ENCODE measurements at places on chromosomes 16 and 17.

DNA sequence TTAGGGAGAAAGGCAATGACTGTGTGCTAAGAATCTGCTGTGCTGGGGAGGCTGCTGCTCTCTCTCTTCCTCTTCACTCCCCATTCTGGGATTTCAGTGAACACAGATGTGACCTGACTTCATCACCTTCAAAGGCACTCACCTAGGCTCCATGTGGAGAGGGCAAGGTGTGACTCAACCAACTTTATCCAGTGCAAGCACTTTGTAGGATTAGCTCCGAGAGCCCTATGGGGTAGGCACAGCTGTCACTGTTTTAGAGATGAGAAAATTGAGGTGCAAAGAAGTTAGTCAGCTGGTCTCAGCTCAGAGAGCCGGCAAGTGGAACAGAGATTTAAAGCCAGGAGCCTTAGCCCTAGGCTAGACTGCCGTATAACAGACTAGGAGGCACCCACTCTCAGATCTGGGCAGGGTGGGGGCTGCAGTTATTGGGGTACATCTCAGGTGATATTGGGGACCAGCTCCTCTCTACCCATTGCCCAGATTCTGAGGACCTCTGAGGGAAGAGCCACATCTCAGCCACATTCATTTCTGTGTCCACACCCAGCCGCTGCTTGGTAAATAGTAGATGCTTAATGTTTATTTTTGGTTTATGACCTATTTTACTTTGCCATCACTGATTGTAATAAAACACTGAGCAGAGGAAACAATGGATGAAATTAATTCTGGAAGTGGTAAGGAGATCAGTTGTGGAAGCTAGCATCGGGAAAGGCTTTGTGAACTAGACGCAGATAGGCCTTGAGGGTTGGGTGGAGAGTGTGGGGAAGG is 138.8 kb downstream of the CCDC182 start:
- no peak for DNase-seq

DNA sequence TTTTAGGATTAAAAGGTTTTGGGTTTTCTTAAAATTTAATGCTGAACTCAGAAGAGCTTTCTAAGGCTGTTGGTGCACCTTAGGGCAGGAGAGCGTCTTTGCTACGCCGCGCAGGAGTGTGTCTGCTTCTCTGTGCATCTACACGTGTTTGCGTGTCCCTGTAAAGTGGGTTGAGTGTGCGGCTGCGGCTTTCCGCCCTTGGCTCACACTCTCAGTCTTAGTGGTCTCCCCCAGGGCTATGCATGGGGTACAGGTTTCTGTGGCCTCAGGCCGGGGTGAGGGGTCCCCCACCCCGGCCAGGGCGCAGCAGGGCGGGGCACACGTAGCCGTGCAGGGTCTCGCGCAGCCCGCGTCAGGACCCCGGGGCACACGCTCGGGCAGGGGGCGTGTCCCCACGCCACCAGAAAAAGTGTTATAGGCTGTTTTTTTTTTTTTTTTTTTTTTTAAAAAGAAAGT is 727 bp upstream of the TENT4B start:
- no peak for DNase-seq

- no peak for DNase-seq
Observed at GRCh38 chr17:44008205-44008909, 3.9 kb downstream of the NAGS start.

GRCh38 chr16:80407265-80407987 is 133.4 kb upstream of the DYNLRB2 start:
- DNase-seq, result no peak

DNA sequence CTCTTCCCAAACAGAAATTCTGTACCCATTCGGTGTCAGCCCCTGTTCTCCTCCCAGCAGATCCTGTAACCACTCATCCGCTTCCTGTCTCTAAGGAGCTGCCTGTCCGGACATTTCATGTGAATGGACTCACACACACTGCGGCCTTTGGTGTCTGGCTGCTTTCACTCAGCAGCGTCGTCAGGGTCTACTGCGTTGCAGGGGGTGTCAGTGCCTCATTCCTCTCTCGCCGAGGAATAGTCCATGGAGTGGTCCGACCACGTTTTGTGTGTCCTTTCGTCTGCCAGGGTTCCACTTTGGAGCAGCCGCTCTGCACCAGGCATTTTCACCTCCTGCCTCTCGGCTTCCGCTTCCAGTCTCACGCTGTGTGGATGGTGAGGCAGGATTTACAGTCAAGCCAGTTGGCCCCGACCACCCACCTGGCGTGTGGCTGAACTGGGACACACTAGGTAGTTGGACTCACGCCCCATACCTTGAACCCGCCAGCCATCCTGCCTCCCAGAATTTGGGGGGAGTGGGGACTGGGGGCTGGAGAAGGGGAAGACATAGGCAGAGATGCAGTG is 188.2 kb upstream of the CIBAR2 start:
- no peak for DNase-seq

DNA sequence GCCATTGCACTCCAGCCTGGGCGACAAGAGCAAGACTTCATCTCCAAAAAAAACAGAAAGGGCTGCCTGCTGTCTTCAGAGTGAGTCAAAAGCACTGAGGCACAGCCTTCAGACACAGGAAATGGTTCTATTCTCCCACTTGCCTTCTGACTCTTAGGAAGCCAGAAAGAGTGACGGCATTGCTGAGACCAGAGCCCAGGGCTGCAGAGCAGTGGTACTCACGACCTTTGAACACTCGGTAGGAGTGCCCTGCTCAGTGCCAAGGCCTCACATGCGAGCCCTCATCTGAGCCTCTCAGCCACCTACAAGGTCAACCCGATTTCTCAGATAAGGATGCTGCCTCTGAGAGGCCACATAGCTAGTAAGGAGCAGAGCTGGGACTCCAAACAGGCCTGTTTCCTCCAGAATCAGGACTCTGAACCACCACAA is 3.5 kb upstream of the ITGAE start:
- no peak for DNase-seq

- no peak for DNase-seq
Observed at GRCh38 chr17:9256361-9256750, 235.0 kb downstream of the NTN1 start.

DNA sequence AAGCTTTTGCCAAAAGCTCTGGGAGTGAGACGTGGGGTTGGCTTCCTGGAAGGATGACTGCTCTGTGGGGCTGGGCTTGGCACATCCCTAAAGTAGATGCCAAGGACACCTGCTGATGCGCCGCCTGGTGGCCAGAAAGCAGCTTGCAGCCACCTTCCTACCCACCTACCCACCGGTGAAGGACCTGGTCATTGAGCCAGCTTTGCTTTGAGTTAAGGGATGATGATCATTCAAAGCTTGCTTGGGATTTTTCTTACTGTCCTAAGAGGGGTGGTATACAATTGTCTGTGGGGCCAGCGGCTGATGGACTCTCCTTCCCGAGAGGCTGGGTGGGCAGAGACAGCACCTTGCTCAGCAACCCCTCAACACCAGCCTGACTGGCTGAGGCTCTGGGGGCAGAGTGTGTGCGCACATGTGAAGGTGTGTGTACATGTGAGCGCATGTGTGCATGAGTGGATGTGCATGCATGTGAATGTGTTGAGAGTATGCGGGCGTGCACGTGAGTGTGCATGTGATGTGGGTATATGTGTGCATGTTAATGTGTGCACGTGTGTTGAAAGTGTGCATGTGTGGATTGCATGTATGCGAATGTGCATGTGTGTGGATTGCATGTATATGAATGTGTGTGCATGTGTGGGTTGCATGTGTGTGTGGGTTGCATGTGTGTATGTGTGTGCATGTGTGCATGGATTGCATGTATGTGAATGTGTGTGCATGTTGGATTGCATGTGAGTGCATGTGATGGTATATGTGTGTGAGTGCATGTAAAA is 18.6 kb downstream of the C1QTNF1 start:
- DNase-seq, result peak; percentile 50

DNA sequence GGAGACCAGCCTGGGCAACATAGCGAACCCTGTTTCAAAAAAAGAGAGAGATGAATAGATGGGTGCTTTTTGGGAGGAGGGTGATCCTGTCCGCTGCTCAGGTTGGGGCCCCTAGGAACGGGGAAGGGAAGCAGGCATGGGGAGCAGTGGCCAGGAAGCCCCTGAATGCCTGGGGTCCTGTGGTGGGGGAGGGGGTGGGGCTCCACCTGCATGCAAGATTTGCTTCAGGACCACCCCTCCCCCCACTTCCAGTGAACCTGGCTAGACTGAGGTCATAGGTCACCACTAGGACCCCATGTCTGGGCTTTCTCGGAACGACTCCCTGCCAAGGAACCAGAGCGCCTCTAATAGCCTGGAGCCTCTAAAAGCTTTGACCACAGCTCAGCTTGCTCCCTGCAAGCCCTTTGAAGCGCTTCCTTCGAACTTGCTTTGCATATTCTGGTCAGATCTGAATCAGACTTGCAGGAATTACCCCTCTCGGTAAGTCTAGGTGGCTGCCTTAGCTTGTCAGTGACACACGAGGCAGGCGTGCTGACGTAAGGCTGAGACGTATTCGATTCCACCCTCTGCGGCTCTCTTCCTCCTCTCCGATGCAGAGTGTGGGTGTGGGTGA is 3.7 kb downstream of the SOCS3 start:
- DNase-seq, result no peak

DNA sequence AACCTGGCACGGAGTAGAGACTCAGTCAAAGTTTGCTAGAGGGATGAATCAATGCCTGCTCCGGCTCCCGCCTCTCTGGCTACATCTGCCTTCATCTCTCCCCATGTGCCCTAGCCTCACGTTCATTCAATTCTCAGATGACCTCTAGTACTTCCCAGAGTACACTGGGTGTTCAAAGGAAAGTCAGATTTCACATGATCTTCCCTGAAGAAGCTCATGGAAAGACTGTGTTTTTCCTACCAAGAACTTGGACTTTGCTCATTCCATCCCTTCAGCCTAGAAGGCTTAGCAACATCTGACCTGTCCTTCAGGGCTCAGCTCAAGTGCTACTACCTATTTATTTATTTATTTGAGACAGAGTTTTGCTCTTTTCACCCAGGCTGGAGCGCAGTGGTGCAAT is 11.1 kb upstream of the TNK1 start:
- no peak for DNase-seq

DNA sequence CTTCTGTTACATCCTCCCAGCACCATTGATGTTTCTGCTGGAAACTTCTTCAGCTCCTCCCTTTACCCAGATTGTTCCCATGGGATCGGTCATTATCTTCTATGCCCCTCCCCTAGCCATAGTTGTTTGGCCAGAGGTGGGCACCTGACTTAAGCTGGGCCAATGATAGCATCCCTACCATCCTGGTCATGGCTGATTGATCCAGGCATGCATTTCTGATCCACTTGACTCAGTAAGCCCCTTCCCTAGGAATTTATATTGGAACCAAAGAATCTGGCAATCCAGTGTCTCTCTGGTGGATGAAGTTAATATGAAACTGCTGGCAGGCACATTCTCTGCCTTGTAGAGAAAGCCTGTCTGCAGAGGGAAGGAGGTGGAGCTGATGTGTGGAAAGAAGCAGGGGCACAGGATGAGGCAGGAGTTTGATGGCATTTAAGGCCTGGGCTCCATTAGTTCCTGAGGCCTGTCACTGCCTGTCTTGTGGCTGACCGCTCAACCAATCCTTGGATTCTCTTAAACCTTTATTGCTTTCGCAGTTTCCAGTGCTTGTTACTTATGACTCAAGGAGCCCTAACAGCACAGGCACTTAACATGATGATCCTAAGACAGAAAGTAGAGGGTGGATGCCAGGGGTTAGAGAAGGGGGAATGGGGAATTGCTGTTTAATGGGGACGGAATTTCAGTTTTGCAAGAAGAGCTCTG is 152.4 kb downstream of the ABCC12 start:
- no peak for DNase-seq

- no peak for DNase-seq
Observed at GRCh38 chr17:42618442-42619150, 9.1 kb downstream of the TUBG1 start.

DNA sequence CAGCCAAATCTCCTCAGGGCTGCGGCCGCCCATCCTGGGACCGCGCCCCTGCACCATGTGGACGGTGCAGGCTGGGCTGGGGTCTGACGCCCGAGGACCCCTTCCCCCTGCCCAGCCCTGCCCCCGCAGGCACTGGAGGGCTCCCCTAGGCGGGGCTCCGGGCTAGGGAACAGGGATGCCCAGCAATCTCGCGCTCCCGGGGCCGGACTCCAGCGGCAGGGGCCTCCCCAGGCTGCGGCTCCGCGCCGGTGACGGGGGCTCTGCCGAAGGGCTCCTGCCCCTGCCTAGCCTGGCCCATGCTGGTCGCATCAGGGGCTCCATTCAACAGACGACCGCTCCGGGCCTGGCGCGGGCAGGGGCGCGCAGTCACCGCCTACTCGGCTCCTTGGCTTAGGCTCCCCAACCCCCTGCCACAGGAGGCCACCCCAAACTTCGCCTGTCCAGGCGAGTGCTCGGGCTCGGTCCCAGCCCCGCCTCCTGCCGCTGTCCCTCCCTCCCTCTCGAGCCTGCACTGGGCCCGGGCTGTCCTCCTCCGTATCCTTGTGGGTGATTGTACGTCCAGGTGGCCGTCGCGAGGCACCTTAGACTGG is 27.4 kb upstream of the ADORA2B start:
- no peak for DNase-seq
